ENCODE measurements at places on chromosomes 12 and 14.

- no peak for DNase-seq
Observed at GRCh38 chr14:26549571-26549970, 48.3 kb downstream of the NOVA1 start.

DNA sequence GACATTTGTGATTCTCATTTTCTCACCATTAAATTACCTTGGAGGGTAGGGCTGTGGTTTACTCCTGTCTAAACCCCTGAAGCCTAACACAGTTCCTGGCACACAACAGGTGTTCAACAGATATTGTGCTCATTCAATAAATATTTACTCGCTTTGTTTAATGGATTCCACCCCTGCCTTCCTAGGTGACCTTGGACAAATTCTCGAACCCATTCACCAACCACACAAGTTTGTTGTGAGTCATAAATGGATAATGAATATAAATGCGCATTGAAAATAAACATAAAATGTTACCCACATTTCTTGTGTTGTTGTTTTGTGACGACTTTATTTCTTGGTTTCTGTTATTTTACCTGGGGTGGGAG is 362 bp upstream of the TSFM start:
- DNase-seq = no peak

DNA sequence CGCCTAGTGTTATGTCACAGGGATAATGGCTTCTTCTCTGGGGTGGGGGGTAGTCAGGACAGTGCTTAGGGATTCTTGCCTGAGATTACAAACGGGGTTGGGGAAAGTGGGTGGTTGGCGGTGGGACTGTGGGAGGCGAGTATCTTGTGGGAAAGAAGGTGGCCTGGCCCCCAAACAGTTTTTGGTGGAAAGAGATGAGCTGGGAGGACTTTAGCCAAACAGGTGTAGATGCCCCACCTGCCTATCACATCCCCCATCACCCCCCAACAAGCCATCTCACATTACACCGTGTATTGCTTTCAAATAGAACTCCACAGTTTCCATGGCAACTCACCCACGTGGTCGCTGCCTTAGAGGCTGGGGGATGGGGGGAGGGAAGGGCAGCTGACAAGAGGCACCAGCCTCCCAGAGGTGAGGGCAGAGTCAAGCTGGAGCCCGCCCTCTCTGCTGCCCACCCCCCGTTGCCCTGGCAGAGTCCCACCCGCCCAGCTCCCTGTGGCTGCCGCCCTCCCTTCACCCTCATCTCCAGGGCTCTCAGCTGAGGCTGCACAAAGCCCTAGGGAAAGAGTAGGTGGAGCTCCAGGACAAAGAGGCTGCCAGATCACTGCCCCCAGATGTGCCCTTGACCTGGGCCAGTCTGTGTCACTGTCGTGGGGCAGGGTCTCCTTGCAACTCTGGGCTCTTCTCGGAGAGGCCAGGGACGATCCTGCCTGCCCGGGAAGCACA is 98.3 kb downstream of the LRRC74A start:
- peak; percentile 72 for DNase-seq

DNA sequence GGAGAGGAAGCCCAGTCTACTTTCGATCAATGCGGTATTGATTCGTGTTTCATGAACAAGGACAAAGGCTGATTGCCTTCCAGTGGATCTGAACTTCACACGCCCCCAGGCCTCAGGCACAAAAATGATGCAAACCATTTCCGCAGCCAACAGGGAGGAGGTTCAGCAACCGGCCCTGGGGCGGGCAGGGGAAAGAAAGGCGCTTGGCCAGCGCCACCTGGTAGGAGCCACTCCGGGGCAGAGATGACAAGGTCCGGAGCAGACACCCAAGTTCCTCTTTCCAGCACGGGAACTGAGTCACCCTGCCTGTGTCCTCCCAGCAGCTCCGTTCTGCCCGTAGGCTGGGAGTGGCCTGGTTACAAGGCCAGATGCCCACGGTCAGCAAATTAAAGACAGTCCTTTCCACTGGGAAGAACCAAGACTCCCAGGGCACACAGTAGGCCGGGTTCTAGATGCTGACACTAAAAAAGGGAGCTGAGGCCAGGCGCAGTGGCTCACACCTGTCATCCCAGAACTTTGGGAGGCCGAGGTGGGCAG is 136.3 kb downstream of the SCARB1 start:
- peak; percentile 69 for DNase-seq

GRCh38 chr14:59281609-59282377 is 93.3 kb downstream of the DAAM1 start:
- no peak for DNase-seq
